ENCODE measurements at places on chromosomes 3 and 15.

- DNase-seq = no peak
These were observed 117.8 kb downstream of the TMEM266 start for GRCh38 chr15:76177491-76178040.

- DNase-seq = no peak
These were observed 58.7 kb upstream of the TGFBR2 start for GRCh38 chr3:30547716-30548115.

- DNase-seq = no peak
These were observed 65.5 kb upstream of the ZBTB20 start for GRCh38 chr3:115212615-115213014.

DNA sequence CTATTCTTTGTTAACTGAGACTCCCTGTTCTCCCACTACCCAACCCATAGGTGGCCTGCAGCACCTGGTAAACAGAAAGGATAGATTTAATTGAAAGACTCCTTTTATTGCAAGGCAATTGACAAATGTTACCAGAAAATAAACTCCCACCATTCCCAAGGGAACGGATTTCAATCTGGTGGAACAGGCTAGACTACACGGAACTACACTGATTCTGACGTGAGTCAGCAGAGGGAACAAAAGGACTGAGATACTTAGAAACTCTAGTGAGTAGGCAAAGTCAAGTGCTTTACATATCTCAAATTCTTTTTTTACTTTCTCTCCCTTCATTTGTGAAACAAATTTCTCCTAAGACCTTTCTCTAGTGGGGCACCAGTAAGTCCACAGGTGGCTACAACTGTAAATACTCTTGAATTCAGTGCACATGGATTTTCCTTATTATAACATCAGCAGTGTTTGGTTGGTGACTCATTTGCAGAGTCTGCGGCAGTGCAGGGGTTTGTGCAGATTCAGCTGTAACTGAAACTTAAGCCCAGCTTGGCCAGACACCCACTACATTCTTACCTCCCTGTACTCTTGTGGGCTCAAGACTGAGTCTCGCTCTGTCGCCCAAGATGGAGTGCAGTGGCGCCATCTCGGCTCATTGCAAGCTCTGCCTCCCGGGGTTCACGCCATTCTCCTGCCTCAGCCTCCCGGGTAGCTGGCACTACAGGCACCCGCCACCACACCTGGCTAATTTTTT, 34.3 kb upstream of the PLSCR2 start:
- no peak for DNase-seq

GRCh38 chr15:65077981-65078352, 1.4 kb downstream of the KBTBD13 start:
- peak; percentile 61 for DNase-seq

- no peak for DNase-seq
These were observed 22.5 kb upstream of the PPIB start for GRCh38 chr15:64185146-64185911.

GRCh38 chr15:76196269-76197231, 114.7 kb downstream of the ETFA start:
- peak; percentile 80 for DNase-seq

GRCh38 chr3:14148041-14148985, 23.5 kb downstream of the TMEM43 start:
- no peak for DNase-seq

GRCh38 chr3:153285194-153285641, 123.2 kb downstream of the RAP2B start:
- DNase-seq = no peak

GRCh38 chr3:27340534-27340933, 28.6 kb downstream of the NEK10 start:
- DNase-seq = no peak

- DNase-seq = peak; percentile 6
These were observed 604.1 kb upstream of the MDFIC2 start for GRCh38 chr3:70916375-70917055.

GRCh38 chr3:26515351-26515750, 107.2 kb upstream of the LRRC3B start:
- no peak for DNase-seq

GRCh38 chr3:138187296-138188012, at the start of gene ARMC8:
TSS of gene ARMC8 (plus strand) at chr3:138187301. CDS start at chr3:138187555, 254 bp downstream.
- DNase-seq = peak; percentile 68
